ENCODE measurements at places on chromosomes 1 and 21. TPM values are rescaled to one million over a fixed set of nuclear protein-coding genes. Genes with fewer than 3 reads are reported as not detected.

DNA sequence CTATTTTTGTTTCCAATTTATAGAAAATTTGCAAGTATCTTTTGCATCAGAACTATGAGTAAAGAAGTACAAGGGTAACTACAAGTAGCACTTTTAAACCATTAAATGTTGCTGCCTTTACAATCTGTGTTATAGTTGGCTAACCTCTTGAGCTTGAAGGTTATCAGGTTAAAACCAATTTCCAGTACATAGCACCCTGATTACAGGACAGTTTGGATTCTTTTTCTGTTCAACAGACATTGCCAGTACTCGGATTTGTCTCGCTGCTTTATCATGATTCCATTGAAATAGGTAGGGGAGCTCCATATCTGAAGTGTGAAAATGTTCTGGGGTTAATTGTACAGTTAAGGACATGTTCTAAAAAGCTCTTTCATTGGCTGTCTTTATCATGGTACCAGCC, 40.0 kb downstream of the MIA3 start:
- no peaks in the 10 kb centered on the region for H3K4me1 ChIP-seq
- no peak for DNase-seq
- H3K27me3 ChIP-seq = no peaks in the 10 kb centered on the region
- H3K36me3 ChIP-seq = peaks cover 91% of the 10 kb centered on the region
- no peak overlapping the region for H3K27ac ChIP-seq

PRRX1 gene
- 0.75 TPM for total RNA-seq

- no peaks in the 10 kb centered on the region for H3K27me3 ChIP-seq
- H3K36me3 ChIP-seq = no peaks in the 10 kb centered on the region
- DNase-seq = no peak
- H3K4me3 ChIP-seq = no peak overlapping the region
- no peaks in the 10 kb centered on the region for H3K4me1 ChIP-seq
Observed at GRCh38 chr1:118871582-118872171, 116.5 kb downstream of the TBX15 start.

CCDC185 gene
- not detected for total RNA-seq

CCDC27 gene
- not detected for total RNA-seq

GRCh38 chr1:235018720-235019444, 109.8 kb downstream of the TOMM20 start:
- no peaks in the 10 kb centered on the region for H3K36me3 ChIP-seq
- H3K27ac ChIP-seq = no peak overlapping the region
- no peaks in the 10 kb centered on the region for H3K27me3 ChIP-seq

DNA sequence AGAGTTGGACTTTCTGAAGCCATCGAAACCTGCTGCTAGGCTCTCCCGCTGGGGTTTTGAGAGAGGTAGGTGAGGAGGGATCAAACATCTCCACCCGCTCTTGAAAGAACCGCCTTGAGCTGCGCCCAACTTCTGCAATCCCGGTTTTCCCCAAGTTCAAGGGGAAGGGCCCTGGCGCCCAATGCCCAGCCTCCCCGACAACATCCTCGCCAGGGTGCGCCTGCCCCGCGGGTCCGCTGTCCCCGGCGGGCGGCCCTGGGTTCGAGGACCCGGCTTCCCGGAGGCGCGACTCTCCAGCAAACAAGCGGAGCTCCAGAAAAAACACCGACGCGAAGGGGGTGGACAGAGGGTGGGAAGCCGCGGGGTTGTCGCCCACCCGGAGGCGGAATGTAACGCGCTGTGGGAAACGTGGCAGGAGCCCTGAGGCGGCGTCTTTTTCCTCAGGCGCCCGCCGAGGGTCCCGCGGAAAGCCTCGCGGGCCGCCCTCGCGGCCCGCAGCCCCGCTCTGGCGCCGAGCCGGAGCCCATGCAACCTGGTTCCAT, 607 bp downstream of the BTG3 start:
- H3K4me3 ChIP-seq = peak overlapping the region; percentile 91
- peak overlapping the region; percentile 94 for H3K27ac ChIP-seq
- peak; percentile 41 for DNase-seq
- no peaks in the 10 kb centered on the region for H3K27me3 ChIP-seq
- no peaks in the 10 kb centered on the region for H3K36me3 ChIP-seq

URB2 gene
- total RNA-seq = 2.6 TPM
